ENCODE measurements at places on chromosomes 3 and 15. TPM values are rescaled to one million over a fixed set of nuclear protein-coding genes. Genes with fewer than 3 reads are reported as not detected.

HIGD2B gene
- not detected for total RNA-seq

RASL12 gene
- total RNA-seq = 4.7 TPM

NPAP1 gene
- total RNA-seq = not detected

SLCO2A1 gene
- total RNA-seq = 40.1 TPM

PEX11A gene
- total RNA-seq = 103 TPM

HDC gene
- total RNA-seq = 3.2 TPM

ATP10A gene
- total RNA-seq = 27.2 TPM

C2CD4B gene
- total RNA-seq = 12.1 TPM

GUCA1C gene
- total RNA-seq = not detected

NT5DC2 gene
- 38.5 TPM for total RNA-seq

EAF2 gene
- 7.2 TPM for total RNA-seq

LRTM1 gene
- total RNA-seq = not detected

NBEAL2 gene
- 42.9 TPM for total RNA-seq

EMC7 gene
- 69.0 TPM for total RNA-seq

GOLGA8M gene
- 5.8 TPM for total RNA-seq

C3orf20 gene
- 0.16 TPM for total RNA-seq

RAD51 gene
- 0.32 TPM for total RNA-seq

TRPM7 gene
- 41.1 TPM for total RNA-seq

TGM4 gene
- total RNA-seq = not detected
